Activated CD4-positive, alpha-beta T cell treated with anti-CD3 and anti-CD28 coated beads for 48 hours (primary cell): ENCODE measurements at places on chromosomes 16 and 17.
A peak's percentile ranks its signal among the peaks of the same experiment; 100 is the strongest.

- no peak for DNase-seq
These were observed 8.2 kb downstream of the CAPN15 start for GRCh38 chr16:535446-536405.

DNA sequence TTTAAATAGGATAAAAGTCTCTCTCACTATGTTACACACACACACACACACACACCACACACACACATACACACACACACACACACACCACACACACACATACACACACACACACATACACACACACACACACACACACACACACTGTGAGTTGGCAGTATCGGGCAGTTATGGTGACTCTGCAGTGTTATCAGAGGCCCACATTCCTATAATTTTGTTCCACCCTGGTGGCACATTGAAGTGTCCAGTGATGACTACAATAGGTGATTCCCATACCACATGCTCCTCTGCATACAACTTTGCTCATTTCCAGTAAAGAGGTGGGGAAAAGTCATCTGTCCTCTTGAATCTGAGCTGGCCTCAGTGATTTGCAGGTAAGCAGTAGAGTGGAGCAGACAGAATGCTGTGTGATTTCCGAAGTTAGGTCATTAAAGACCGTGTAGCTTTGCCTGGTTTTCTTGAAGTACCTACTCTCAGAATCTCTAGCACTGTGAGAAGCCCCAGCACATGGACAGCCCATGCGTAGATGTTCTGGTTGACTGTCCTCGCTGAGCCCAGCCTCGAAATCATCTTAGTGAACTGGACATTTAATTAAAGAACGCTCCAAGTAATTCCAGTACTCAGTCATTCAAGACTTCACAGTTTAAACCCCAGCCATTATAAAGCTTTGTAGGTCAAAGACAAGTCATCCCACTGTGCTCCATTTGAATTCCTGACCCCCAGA is 836.6 kb upstream of the SOX9 start:
- no peak for DNase-seq

- no peak for DNase-seq
These were observed 557 bp upstream of the LUC7L start for GRCh38 chr16:229731-230281.

- no peak for DNase-seq
These were observed 37.9 kb downstream of the HS3ST3A1 start for GRCh38 chr17:13563866-13564265.

- no peak for DNase-seq
These were observed 21.9 kb upstream of the FAAP100 start for GRCh38 chr17:81573794-81574642.

DNA sequence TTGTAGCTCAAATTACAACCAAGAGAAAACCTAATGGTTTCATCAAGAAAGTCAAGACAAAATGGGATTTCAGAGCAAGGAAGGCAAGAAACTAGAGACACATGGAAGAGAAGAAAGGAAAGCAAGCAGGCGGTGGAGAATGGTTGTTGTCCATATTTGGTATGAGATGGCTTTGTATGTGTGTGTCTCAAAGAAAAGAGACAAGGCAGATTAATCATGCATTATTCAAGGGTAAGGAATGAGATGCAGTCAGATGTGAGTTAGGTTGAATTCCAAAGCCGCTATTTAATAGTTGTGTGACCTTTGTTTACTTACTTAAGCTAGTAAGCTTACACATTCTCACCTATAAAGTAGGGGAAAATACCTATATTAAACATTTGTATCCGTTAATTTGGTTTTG is 1029.6 kb downstream of the CDH11 start:
- no peak for DNase-seq

GRCh38 chr16:8733849-8734540 is 59.6 kb downstream of the ABAT start:
- no peak for DNase-seq

DNA sequence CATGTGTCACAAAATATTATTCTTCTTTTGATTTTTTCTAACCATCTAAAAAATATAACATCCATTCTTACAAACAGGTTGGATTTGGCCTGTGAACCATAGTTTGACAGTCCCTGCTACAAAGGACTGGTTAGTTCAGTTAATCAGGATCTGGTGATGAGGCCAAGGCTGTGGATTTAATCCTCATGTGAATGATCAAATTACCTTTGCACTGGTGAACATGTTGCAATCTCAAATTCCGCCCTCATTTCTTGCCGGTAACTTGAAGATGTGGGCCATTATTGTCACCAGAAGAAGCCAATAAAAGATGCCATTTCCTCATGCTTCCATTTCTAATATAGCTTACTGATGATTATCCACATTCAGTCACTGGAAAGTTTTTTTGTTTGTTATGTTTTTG is 35.3 kb upstream of the YPEL2 start:
- no peak for DNase-seq

- no peak for DNase-seq
These were observed 2.2 kb downstream of the TOX3 start for GRCh38 chr16:52544703-52545102.

DNA sequence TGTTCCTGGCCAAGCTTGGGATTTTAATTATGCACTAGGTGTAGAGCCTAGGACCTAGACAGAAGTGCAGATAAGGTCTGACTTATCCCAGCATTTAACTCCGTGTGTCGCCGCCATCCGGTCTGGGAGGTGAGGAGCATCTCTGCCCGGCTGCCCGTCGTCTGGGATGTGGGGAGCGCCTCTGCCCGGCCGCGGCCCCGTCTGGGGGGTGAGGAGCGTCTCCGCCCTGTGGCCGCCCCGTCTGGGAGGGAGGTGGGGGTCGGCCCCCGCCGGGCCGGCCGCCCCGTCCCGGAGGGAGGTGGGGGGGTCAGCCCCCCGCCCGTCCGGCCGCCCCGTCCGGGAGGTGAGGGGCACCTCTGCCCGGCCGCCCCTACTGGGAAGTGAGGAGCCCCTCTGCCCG is 7.1 kb upstream of the B4GALNT2 start:
- no peak for DNase-seq

DNA sequence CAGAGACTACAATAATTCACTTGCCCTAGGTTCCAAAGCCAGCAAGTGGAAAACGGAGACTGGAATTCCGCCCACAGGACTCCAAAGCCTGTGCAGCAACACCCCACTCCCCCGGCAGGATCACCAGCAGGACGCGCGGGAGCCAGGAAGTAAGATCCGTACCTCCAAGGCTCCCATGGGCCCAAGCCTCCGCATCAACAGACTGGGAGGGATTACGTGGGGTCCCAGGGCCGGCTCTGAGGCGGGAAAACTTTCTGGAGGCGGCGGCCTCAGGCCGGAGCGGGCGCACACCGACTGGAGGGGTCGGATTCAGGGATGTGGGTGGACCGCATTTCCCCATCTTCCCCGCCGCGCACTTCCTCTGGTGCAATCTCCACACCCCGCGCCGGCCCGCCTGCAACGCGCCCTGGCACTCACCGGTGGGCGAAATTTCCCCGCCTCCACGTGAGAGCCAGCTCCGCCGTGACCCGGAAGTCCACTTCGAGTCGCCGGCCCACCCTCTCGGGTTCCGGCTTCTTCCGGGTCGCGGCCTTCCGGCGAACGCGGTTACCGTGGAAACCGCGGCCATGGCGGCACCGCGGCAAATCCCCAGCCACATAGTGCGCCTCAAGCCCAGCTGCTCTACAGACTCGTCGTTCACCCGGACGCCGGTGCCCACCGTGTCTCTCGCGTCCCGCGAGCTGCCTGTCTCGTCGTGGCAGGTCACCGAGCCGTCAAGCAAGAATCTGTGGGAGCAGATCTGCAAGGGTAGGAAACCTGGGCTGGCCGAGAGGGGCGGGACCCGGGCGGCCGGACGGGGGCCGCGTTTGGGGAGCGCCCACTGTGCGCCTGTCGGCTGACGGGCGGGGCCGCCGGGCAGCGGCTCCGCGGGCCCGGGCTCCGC is at the start of the genes IQCK and KNOP1:
IQCK (plus strand) TSS at position 531 of the 883 bp plus-strand sequence; CDS start at position 567, 36 bp downstream.
KNOP1 (minus strand) TSS at position 487 of the 883 bp plus-strand sequence. CDS start 3,192 bp downstream, outside the sequence.
- peak; percentile 92 for DNase-seq

GRCh38 chr17:74603037-74603635 is 11.1 kb upstream of the CD300LD start:
- DNase-seq, result no peak

- peak; percentile 44 for DNase-seq
These were observed 465.9 kb upstream of the ERCC4 start for GRCh38 chr16:13453938-13454553.

- DNase-seq, result no peak
These were observed 42.2 kb upstream of the KIFC3 start for GRCh38 chr16:57844416-57845030.

DNA sequence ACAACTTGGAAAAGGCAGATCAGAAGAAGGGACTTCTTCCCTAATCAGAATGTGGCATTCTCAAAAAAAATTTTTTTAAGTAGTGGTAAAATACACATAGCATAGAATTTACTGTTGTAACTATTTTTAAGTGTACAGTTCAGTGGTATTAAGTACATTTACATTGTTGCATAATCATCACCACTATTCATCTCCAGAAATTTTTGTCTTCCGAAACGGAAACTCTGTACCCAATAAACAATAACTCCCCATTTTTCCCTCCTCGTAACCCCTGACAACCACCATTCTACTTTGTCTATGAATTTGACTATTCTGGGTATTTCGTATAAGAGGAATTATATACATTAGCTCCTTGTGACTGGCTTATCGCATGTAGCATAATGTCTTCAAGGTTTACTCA is 18.9 kb downstream of the METTL9 start:
- no peak for DNase-seq

- DNase-seq, result no peak
These were observed 296.3 kb downstream of the HS3ST4 start for GRCh38 chr16:25988084-25988483.

- no peak for DNase-seq
These were observed 347.5 kb upstream of the TNRC6C start for GRCh38 chr17:77610972-77611521.

- DNase-seq, result no peak
These were observed 99.7 kb downstream of the CYTH1 start for GRCh38 chr17:78682363-78682762.

- no peak for DNase-seq
These were observed 21.2 kb downstream of the SPHK1 start for GRCh38 chr17:76405607-76405966.

GRCh38 chr17:57806167-57806830 is 43.5 kb downstream of the MRPS23 start:
- no peak for DNase-seq

GRCh38 chr17:15514469-15514868 is 47.0 kb upstream of the CDRT4 start:
- no peak for DNase-seq

DNA sequence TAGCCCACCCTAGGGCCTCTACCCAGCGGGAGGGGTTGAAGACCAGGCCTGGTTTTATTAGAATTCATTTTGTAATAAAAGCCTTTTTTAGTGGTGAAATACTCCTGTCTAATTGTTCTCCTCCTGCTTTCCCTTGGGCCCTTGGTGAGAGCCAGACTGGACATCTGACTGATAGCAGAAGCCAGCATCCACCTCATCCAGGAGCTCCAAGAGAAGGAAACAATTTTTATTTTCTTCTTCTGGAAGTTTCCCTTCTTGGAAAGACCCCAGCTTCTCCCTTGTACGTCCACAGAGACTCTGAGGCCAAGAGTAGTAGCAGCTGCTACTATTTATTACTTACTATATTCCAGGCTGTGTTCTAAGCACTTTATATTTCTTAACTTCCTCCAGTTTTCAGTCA is 4.0 kb upstream of the PHKG2 start:
- no peak for DNase-seq

- no peak for DNase-seq
These were observed 54.9 kb downstream of the GNAO1 start for GRCh38 chr16:56246051-56246817.

DNA sequence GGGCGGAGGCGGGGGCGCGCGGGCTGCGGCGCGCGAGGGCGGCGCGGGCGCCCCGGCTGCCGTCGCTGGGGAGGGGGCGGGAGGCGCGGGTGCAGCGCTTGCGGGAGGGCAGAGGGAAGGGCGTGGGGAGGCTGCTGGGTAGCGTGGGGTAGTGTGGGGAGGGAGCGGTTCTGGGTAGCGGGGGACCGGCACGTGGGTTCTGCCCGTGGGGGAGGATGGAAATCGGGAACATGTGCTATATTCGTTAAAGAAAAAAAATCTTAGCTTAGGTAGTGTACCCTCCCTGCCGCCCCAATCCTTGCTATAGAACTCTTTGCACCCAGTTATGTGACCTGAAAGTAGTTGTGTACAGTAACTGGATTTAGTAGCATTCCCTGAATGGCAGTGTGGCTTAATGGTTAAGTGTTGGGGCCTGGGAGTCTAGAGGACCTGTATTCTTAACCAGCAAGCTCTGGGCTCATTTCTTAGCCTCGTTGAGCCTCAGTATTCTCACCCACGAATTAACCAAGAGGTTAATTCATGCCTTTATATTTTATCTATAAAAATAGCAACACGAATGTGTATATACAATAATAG is 646 bp downstream of the RABEP1 start:
- DNase-seq, result peak; percentile 59

- no peak for DNase-seq
These were observed 92.8 kb downstream of the HS3ST3A1 start for GRCh38 chr17:13508896-13509295.

DNA sequence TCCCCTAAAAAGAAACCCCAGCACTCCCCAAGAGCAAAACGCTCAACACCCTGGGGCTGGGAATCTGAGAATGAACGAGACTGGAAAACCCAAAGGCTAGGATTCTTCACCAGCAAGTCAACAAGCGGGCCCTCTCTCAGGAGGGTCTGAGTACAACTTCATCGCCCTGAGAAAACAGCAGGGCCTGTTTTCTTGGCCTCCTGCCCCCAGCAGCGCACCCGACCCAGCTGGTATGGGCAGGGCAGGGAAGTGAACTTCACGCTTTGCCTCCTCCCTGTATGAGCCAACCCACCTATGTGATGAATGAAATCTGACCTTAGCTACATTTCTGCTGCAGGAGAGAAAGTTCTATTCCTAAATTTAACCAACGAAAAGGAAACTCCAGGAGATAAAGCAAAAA is 11.1 kb downstream of the NUDT16L1 start:
- no peak for DNase-seq

- no peak for DNase-seq
These were observed 52.2 kb downstream of the DNAH17 start for GRCh38 chr17:78524870-78525510.

DNA sequence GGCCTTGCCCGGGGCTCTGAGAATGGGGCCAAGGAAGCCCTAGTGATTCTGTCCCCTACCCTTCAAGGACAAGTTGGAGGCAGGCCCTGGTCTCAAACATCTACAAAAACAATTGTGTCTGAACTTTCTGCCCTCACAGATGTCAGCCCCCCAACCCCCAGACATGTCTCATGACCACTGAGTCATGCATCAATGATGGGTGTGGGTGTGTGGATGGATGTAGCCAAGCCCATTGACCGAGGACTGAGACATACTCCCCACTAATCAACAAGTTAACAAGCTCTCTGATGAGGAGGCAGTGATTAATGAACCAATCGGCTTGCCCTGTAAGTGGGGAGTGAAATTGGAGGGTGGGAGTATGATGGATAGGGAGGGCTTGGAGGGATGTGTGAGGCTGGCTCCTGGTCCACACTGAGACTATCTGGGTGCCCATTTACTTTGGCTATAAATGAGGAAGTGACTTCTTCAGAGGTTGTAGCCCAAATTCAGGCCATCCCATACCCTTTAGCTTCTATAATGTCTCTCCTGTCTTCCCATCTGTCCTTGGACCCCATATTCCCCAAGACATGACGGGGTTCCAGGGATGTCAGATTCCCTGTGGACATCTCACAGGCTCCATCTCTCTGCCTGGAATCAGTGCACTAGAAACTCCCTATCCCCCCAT is 97.1 kb upstream of the TMEM97 start:
- DNase-seq, result no peak
